ENCODE measurements at places on chromosomes 1 and 21. TPM values are rescaled to one million over a fixed set of nuclear protein-coding genes. Genes with fewer than 3 reads are reported as not detected.

OR2L8 gene
- total RNA-seq = not detected

OR2T33 gene
- total RNA-seq = not detected

VTCN1 gene
- total RNA-seq = not detected

CNKSR1 gene
- not detected for total RNA-seq

CCDC185 gene
- not detected for total RNA-seq

CNTN2 gene
- total RNA-seq = not detected

S100A2 gene
- total RNA-seq = 2.3 TPM

FCRL5 gene
- not detected for total RNA-seq

CNR2 gene
- total RNA-seq = not detected

MASP2 gene
- total RNA-seq = not detected

CYP4A11 gene
- not detected for total RNA-seq

ARHGEF19 gene
- 14.7 TPM for total RNA-seq

NMNAT1 gene
- total RNA-seq = 8.9 TPM

PADI3 gene
- not detected for total RNA-seq

HAO2 gene
- not detected for total RNA-seq

OPRD1 gene
- not detected for total RNA-seq

SLC35E2B gene
- 18.2 TPM for total RNA-seq

MEX3A gene
- total RNA-seq = 0.58 TPM

ARMH1 gene
- total RNA-seq = not detected

MIXL1 gene
- not detected for total RNA-seq

HES3 gene
- total RNA-seq = not detected

ATP6V1G3 gene
- total RNA-seq = not detected

BRDT gene
- total RNA-seq = not detected

RAB3B gene
- 9.2 TPM for total RNA-seq

LRRC3 gene
- 0.29 TPM for total RNA-seq

TENT5C gene
- total RNA-seq = 0.35 TPM

PIGR gene
- total RNA-seq = not detected

PCP4L1 gene
- not detected for total RNA-seq

SPRR2E gene
- total RNA-seq = not detected

FAM110D gene
- total RNA-seq = not detected

TNNT2 gene
- not detected for total RNA-seq

MSH4 gene
- not detected for total RNA-seq

RGS16 gene
- total RNA-seq = not detected

FDPS gene
- total RNA-seq = 1,079 TPM

Measured in myometrial cell (primary cell).